Activated CD4-positive, alpha-beta T cell treated with anti-CD3 and anti-CD28 coated beads, Interleukin-2, amount 10 ng/mL, durations not matched to agents 24 days and 14 days (primary cell): ENCODE measurements at places on chromosomes 4 and X. TPM values are rescaled to one million over a fixed set of nuclear protein-coding genes. Genes with fewer than 3 reads are reported as not detected.

The CDS1 gene
- total RNA-seq: not detected in 2 replicates

GRCh38 chrX:100680756-100681155 is 36.8 kb downstream of the SRPX2 start:
- no peak for DNase-seq

- DNase-seq: no peak
These were observed 3.4 kb downstream of the TEX13B start for GRCh38 chrX:107978707-107979307.

DNA sequence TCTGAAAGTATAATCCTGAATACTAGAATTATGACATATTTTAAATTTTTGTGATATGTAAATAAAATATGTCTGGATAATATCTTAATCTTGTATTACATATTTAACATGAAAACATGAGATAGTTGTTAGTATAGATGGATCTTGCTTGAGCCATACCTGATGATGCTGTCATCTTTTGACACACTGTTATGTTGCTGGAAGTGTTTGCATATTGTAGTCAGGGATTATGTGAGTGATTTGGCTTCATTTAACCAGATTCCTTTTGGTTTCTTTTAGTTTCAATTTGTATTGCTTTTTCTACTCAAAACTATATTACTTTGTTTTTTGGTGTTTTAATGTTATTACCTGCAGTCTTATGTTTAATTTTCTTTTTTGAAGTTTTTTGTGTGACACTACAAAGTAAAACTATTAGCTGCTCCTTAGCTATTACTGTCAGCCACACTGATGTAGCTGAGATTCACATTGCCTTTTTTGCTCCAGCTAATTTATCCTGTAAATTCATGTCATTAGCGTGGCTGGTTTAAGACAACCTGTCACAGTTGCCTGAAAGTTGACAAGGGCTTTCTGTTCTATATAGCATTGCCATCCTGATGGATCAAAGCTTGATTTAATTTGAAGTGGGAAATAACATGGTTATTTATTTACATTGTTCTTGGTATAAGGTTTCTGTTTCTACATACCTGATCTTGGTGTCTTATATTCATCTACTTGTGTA is 33.7 kb downstream of the METAP1 start:
- DNase-seq: no peak

The SMIM31 gene
- not detected in 2 replicates for total RNA-seq

The HDAC6 gene
- total RNA-seq: 50.6 and 55.2 TPM in 2 replicates

GRCh38 chr4:121308328-121308663 is 72.5 kb downstream of the QRFPR start:
- no peak for DNase-seq

The CHIC1 gene
- total RNA-seq: 4.8 and 5.4 TPM in 2 replicates

The MRPL1 gene
- total RNA-seq: 65.0 and 72.7 TPM in 2 replicates

GRCh38 chr4:140233791-140234696 is 80.1 kb upstream of the MAML3 start:
- DNase-seq: peak; percentile 66

GRCh38 chr4:96887857-96888256 is 1048.0 kb downstream of the PDHA2 start:
- no peak for DNase-seq

GRCh38 chr4:120403296-120403695 is 336.6 kb upstream of the MAD2L1 start:
- no peak for DNase-seq

DNA sequence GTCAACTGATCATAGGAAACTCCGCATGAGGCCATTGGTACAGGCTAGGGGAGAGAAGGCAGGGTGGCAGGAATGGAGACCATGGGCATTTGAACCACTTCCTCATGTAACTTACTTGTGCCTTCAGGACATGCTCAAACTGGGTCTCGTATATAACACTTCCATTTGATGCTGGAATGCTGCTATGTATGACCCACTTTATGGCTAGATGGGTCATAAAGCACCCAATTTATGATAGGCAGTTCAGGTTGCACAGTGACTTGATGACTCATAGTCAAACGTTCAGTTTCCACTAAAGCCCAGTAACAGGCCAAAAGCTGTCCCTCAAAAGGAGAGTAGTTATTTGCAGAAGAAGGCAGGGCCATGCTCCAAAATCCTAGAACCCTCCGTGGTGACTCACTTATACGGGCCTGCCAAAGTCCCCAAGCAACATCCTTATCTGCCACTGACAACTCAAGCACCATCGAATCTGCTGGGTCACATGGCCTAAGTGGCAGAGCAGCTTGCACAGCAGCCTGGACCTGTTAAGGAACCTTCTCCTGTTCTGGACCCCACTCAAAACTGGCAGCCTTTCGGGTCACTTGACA is 236.4 kb downstream of the ZC4H2 start:
- DNase-seq: no peak

- DNase-seq: no peak
These were observed 159.9 kb upstream of the DIPK2B start for GRCh38 chrX:45360571-45360970.

GRCh38 chrX:151902813-151903591 is 9.7 kb upstream of the MAGEA4 start:
- DNase-seq: no peak

DNA sequence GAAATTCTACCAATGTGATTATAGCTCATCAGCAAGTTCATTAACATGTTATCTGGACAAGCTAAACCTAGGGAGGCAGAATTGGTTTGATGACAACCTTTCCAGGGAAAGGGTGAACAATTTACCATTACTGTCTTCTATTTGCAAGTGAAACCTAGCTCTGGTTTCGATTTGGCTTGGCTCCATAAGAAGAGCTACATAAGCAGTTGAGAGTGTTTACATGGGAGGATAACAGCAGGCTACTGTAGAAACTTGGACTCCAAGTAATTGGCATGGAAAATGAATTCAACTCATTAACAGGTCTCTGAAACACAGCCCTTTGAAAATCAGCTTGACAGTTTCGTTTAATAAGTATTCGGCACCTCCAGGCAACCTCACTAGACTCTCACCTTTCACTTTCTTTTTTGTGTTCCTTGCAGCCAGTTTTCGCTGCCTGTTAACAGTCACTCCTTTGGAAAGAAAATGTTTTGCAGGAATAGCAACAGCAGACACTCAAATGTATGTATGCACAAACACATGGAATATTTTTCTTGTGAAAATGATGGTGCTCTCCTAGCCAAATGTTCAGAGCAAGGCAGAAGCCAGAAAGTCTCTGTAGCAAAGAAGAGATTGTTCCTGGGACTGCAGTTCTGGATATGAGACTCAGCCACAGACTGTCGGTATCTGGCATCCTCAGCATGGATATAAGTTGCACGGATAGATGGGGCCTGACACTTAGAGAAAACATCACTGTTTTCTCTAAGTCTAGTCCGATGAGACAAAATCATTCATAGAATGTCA is 27.5 kb downstream of the POU3F4 start:
- peak; percentile 42 for DNase-seq

The PLS3 gene
- total RNA-seq: 5.1 and 6.5 TPM in 2 replicates

The ARHGEF38 gene
- not detected in 2 replicates for total RNA-seq

The PAGE4 gene
- not detected in 2 replicates for total RNA-seq

DNA sequence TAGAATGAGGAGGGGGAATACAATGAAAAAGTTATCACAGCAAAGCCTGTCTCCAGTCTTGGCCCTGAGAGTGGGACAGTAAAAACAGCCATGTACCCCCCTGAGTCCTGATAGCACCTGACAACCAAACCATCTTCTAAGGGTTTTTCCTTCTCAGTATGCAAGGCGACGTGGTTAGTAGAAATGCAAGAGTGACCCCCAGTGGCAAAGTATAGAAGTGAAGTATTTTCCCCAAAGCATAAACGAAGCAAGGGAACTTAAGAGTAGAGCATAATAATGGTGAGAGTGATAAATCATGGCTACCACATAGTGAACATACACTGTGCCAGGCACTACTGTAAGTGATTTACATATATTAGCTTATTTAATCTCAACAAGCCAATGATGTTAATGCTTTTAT is 52.8 kb downstream of the FAM47C start:
- DNase-seq: peak; percentile 57

The MAGEC1 gene
- total RNA-seq: not detected in 2 replicates

GRCh38 chr4:39657465-39657864 is 18.8 kb upstream of the SMIM14 start:
- no peak for DNase-seq

- DNase-seq: no peak
These were observed 132.7 kb upstream of the MAP3K15 start for GRCh38 chrX:19647731-19648588.

DNA sequence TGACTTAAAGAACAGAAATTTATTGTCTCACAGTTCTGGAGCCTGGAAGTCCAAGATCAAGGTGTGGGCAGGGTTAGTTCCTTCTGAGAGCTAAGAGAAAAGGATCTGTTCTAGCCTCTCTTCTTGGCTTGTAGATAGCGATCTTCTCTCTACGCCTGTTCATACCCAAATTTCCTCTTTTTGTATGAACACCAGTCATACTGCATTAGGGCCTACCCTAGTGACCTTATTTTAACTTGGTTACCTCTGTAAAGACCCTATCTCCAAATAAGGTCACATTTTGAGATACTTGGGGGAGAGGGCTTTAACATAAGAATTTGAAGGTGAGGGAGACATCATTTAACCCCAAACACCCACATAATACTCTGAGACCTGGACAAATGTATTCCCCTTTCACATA is 55.6 kb upstream of the SPP1 start:
- DNase-seq: no peak

GRCh38 chrX:103513476-103514108 is 5.7 kb downstream of the RAB40A start:
- no peak for DNase-seq

The FAM9C gene
- not detected in 2 replicates for total RNA-seq

DNA sequence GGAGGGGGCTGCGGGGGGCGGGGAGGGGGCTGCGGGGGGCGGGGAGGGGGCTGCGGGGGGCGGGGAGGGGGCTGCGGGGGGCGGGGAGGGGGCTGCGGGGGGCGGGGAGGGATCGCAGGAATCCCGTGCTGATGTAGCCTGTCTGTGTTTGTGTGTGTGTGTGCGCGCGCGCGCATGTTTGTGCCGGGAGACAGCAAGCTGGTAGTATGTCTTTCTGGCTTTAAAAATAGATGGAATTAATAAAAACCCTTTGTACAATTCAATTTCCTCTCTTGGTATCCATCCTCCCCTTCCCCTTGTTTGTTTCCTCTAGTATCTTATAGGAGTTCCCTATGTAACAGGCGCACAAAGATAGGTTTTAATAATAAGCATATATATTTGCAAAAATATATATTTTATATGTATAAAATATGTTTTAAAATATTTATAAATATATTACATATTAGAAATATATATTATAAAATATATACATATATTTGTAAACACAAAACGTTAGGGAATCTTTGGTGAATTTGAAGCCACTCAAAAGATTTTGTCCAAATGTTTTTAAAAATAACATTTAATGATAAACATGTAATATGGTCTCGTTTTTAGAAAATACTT is 782 bp downstream of the ARHGAP24 start:
- no peak for DNase-seq

The FMR1NB gene
- not detected in 2 replicates for total RNA-seq

DNA sequence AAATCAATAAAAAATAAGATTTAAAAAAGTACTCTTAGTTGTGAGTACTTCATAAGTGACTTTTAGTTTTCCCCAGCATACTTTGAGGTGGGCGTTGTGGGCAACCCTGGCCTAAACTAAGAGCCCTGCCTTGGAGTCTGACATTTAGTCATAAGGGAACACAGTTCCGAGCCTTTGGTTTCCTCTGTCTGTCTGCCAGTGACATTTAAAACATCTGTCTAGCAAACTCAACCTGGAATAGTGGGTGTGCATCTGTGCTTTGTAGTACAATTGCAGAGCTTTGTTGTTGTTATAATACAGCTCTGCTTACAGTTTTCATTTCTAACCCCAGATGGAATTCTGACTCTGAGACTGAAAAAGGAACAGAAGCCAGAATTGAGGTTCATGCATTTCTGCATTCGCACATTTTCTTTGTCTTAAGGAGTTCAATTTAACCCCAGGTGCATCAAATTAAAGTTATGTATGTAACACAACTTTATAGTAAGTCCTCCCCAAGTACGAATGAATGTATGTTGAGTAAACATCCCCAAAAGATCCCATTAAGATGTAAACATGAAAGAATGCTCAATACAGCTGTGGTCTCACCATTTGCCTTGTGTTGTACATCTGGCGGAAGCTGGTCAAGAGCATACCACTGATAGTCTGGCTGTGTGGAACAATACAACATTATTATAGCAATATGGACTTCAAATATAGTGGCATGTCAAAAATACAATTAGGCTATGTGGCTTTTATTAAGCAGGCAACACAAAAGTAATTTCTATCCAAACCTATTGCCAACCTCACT is 25.9 kb downstream of the TNIP3 start:
- peak; percentile 72 for DNase-seq

GRCh38 chr4:75254745-75255144 is 259.5 kb downstream of the RCHY1 start:
- DNase-seq: no peak

DNA sequence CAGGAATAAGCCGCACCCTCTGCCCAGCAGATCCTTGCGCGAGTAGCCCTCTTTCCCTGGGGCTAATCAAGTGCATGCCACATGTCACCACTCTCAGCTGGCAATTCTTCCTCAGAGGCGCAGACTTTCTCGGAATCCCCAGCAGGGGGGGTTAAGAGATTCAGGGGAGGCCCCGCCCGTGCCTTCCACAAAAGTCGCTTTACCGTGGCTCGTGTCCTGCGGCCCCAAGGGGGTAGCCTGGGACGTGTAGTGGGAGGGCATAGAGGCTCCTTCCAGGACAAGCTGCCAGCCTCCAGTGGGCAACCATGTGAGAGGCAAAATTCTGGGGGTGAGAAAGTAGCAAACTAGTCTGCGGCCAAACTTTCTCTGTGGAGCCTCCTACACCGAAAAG is 652 bp downstream of the SRPX start:
- DNase-seq: peak; percentile 61

The FAM120C gene
- total RNA-seq: 10.8 and 11.4 TPM in 2 replicates

DNA sequence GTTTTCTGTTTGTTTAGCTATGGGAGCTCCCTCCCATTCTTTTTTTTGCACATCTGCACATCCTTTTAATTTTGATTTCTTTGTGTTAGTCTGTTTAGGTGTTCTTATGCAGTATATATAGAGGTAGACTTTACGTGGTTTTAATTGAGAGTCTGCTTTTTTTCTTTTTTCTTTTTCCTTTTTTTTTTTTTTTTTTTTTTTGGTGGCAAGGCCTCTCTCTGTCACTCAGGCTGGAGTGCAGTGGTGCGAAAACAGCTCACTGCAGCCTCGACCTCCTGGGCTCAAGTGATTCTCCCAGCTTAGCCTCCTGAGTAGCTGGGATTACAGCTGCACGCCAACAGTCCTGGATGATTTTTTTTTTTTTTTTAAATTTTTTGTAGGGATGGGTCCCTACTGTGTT is 68.2 kb downstream of the FAM193A start:
- no peak for DNase-seq

GRCh38 chr4:100359441-100359840 is 158.4 kb downstream of the EMCN start:
- DNase-seq: no peak

- DNase-seq: no peak
These were observed 683.5 kb upstream of the GRIA3 start for GRCh38 chrX:122500556-122500955.
